ENCODE measurements at places on chromosomes 5 and 9.

DNA sequence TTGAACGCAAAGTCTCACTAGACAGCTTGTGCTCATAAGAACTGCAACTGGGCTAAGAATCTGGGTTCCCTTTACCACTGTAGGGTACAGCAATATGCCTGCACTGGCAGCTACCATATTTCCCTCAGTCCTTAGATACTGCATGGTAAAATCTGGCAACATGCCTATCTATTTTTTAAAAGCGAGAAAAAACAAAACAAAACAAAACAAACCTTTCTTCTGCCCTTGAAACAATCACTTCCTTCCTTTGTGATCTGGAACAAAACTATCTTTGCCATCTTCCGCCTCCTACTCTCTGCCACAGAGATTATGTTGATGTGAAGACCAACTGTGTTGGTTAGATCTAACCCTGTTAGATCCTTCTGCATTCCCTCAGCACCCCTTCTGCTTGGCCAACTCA, 242.9 kb downstream of the EBF1 start:
- no peak for DNase-seq

GRCh38 chr9:113844466-113844865, 31.6 kb upstream of the ZNF618 start:
- no peak for DNase-seq

DNA sequence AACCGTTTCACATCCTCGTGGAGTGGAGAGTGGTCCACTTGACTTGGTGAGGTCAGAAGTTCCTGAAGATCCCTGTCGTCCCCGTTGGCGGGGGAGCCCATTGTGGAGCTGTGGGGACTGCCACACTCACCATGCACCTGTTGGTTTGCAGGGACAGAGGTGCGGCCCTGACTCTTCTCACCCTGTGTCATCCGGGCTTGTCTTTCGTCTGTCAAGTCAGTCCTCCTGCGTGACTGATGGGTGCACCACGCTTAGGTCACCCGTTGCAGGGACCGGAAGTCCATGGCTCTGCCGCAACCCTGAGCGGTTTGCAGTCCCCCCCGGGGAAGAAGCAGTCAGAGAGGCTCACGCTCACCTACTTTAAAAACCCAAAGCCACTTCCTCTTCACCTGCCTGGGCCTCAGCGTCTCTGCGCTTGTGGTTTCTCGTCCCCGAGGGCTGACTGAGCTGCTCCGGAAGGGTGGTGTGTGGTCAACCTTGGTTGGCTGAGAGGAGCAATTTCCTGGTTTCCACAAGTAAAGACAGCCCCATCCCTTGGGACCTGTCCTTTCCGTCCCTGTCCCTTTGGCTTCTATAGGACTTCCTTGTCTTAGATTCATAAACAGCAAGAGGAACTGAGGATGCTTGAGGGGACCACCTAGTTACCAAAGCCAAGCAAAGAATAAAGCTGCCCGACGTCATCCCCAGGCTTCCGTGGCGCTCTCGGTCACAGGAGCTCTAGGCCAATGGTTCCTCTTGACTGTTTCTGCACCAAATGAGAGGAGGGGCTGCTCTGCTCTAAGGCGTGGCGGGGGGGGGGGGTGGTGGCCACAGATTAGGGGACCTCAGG, 53.2 kb downstream of the USP20 start:
- DNase-seq = no peak

DNA sequence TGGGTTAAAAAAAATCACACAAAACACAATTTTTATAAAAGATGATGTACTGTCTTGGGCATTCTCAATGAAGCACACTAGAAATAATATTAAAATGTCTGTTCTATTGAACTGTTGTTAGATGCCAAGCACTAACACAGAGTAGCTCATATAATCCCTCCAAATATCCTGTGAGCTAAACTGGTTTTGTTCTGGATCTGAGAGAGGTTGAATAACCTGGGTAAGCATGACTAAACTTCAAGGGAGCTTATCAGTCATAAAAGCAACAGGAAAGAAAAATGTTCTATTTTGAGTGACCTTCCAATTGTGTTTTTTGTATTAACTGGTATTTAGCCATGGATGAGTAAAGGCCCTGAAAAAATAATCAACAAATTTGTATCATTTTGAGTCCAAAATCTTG, 175.3 kb downstream of the SMC2 start:
- DNase-seq = no peak

DNA sequence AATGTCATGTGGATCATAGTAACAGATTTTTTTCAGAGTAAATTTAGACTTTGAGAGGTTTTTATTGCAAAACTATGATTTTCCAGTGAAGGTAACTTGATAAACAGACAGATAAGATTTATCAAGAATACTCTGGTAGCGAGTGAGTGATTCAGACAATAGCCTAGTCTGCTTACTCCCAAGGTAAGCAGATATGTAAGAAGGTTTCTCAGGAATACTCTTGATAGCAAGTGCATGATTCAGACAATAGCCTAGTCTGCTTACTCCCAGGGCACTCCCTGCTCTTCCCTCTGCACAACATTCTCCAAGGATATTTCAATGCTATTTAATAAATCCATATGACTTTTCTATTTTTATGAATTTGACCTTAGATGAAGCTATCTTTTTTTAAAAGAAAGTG, 1881.5 kb downstream of the EFNA5 start:
- no peak for DNase-seq
